ENCODE measurements at places on chromosomes 6 and 20.

DNA sequence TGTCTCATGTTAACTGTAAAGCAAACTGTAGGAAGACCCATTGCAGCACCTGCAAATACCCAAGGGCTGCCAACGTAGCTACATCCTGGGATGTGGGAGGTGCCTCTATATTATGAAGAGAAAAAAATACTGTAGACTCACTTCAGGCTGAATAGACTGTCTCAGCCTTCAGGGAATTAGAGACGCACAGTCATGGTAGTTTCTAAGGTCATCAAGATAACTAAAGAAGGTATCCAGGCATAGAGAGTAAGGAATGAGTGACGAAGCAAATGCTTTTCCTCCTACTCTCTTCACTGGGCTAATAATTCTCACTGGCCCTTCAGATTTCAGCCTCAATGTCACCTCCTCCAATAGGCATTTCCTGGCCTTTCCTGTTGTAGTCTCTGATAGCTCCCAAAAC is 121.6 kb upstream of the ECI2 start:
- DNase-seq = no peak

DNA sequence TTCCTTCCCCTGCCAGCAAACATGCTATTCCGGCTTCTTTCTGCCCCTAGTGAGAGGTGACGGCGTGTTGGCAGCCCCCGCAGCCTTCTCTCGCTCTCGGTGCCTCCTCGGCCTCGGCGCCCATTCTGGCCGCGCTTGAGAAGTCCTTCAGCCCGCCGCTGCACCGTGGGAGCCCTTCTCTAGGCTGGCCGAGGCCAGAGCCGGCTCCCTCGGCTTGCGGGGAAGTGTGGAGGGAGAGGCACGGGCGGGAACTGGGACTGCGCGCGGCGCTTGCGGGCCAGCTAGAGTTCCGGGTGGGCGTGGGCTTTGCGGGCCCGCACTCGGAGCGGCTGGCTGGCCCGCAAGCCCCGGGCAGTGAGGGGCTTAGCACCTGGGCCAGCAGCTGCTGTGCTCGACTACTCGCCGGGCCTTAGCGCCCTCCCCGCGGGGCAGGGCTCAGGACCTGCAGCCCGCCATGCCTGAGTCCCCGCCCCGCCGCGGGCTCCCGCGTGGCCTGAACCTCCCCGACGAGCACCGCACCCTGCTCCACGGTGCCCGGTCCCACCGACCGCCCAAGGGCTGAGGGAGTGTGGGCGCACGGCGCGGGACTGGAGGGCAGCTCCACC is 20.0 kb upstream of the PXDC1 start:
- DNase-seq = no peak

- DNase-seq = no peak
These were observed 222.1 kb downstream of the TMEM200A start for GRCh38 chr6:130587778-130588520.

GRCh38 chr20:60191014-60191413 is 232.8 kb downstream of the CDH26 start:
- DNase-seq = no peak
